Hematopoietic multipotent progenitor cell treated with erythropoietin and hydrocortisone succinate and interleukin-3 and kit ligand, for 15 days (in vitro differentiated cells): ENCODE measurements at places on chromosomes 16 and 17.

DNA sequence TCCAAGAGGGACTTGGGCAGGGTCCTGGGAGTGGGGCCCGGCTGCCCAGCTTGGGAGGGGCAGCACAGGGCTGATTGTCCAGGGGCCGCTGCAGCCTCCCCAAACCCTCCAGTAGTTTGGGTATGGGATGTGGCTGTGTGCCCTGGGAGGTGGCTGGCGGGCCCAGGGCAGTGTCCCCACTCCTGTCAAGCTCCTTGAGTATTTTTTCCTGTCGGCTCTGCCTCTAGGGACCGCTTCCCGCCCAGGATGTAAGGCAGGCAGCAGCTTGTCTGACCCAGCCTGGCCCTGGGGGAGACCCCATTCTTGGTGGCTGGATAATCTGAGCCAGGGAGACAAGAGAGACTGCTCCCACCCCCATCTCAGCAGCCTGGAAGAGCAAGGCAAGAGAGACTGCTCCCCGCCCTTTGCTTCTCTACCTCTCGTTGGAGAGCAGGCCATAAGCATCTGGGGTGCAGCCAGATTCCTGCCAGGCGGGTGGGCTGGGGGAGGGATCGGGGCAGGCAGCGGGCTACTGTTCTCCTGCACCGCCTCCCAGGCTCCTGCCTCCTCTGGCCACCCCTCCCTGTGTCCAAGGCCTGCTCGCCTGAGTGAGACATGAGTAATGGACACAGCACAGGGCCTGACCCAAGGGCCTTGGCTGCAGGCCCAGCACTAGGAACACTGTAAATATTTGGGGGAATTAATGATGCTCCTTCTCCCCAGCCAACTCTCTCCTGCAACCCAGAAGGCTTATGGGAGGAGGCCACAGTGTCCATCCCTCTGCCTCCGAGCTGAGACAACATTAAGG is 18.4 kb upstream of the ITGA3 start:
- no peak for DNase-seq

GRCh38 chr17:61479493-61480413 is 27.5 kb downstream of the TBX4 start:
- no peak for DNase-seq

DNA sequence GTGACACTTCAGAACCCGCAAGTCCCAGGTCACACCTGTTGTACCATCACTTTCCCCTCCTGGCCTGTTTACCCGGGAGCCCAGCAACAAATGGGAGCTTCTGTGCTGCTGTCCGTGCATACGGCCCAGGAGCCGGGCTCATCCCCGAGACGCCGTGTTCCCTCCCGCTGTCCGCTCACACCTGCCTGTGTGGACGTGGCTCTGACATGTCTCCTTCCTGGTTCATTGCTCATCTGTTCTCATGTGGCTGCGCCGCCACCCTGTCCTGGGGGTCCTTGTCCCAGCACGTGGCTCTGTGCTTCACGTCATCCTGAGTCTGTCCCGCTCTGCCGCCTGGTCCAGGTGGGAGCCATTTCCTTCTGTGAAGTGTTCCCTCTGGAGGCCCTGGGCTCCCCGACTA is 37.9 kb downstream of the TBCD start:
- DNase-seq = no peak

- DNase-seq = no peak
Observed at GRCh38 chr16:85220125-85220839, 108.0 kb upstream of the CIBAR2 start.

GRCh38 chr17:3048727-3049471 is 14.5 kb downstream of the OR1D5 start:
- peak; percentile 72 for DNase-seq

DNA sequence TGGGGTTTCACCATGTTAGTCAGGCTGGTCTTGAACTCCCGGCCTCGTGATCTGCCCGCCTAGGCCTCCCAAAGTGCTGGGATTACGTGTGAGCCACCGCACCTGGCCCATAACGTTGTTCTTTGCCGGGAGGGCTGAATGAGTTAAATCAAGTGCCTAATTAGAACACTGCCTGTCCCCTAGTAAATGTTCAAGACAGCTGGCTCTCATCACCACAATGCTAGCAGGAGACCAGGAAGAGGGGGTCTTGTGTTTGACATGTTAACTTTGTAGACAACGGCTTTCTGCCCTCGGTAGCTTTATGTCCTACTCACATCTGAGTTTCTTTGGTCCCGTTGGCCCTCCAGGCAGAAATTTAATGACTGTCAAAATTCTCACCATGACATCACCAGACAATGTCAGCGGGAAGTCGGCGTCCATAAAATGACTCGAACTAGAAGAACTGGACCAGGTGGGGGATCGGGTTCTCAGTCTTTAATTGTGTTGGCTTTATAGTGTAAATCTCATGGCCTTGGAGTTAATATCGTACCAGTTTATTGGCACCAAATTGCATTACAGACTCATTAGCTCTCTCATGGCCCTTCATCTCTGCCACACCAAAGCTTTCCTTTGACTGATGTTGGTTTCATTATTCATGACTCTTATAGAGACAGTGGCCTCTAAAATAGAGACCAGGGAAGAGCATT is 11.4 kb upstream of the ITPRIPL2 start:
- DNase-seq = no peak

GRCh38 chr17:34895383-34895782 is 65.9 kb downstream of the CCT6B start:
- DNase-seq = no peak

GRCh38 chr17:75486151-75486550 is 29.2 kb downstream of the CASKIN2 start:
- no peak for DNase-seq

DNA sequence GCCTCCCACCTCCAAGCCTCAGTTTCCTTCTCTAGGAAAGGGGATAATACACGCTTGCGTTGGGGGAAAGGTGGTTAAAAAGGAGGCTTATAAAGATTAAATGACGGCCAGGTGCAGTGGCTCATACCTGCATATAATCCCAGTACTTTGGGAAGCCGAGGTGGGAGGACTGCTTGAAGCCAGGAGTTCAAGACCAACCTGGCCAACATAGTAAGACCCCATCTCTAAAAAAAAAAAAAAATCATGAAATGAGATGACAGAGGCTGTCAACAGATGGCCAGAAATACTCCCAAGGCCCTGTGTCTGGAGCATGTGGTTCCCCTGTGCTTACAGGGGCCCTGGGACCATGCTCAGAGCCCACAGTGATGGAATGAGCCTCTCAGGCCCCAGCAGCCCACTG is 30.4 kb downstream of the RTN4RL1 start:
- DNase-seq = no peak

DNA sequence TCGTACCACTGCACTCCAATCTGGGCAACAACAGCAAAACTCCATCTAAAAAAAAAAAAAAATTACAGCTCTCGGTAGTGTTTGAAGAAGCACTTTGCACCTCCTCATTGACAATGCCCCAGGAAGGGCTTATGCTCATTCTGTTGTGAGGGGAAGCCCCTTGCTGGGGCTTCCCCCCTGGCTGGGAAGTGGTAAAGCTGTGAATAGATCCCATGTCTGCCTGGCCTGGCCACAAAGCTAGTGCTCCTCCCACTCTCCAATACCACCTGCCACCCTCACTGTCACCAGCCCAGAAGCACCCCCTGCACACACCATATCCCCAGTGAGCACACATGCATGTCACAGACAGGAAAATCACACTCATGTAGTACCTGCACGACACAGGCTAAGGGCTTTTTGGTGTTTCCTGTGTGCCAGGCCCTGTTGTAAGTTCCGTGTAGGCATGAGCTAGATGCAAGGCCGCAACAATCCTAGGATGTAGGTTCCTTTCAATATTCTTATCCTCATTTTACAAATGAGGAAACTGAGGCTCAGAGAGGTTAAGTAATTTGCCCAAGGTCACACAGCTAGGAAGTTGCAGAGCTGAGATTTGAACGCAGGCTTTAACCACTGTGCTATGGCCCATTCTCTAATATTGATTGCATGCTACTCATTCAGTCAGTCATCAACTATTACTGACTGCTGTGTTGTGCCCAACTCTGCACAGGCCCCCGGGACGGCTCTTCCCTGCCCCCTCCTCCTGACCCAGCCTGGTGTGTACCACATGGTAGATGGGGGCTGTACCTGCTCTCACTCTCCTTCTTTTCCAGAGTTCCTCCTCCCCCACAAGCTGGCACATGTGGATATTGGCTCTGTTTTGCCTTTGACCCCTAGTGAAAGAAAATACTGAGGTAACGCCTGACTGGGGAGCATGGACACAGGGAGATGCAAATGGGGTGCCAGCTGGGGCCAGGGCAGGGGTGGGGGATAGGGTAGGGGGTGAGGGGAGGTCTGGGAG is 11.9 kb upstream of the COL1A1 start:
- DNase-seq = no peak

DNA sequence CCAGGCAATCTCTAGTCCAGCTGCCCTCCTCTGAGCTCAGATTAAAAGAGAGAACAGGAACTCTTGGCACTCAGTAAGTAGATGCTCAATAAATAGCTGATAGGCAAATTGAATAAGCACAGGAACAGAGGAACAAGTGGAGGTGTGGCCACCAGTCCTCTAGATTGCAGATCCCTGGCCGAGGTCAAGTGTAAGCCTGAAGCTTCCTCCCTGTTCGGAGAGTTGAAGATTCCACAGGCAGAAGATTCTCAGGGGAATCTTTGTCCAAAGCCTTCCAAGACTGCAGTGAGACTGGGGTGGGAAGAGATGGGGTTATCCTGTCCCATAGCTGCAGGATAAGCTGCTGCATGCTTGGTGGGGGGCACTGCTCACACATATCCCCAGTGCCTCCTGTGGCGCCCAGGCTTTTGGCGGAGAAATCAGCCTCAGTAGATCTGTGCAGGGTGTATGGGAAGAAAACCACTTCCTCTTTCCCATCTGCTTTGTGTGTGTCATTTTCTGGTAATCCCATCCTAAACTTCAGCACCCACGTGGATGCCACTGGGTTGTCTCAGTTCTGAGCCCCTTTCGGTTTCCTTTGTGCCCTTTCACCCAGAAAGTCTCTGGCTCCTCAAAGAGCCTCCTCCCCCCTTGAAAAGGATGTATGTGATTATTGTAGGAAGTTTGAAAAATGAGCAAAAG is 12.1 kb downstream of the CD300A start:
- DNase-seq = no peak

- DNase-seq = no peak
Observed at GRCh38 chr16:30069611-30070462, 4.3 kb downstream of the ALDOA start.

GRCh38 chr17:21025451-21025850 is 17.4 kb downstream of the USP22 start:
- DNase-seq = no peak

GRCh38 chr16:57283214-57283958 is 1.1 kb downstream of the PLLP start:
- no peak for DNase-seq

DNA sequence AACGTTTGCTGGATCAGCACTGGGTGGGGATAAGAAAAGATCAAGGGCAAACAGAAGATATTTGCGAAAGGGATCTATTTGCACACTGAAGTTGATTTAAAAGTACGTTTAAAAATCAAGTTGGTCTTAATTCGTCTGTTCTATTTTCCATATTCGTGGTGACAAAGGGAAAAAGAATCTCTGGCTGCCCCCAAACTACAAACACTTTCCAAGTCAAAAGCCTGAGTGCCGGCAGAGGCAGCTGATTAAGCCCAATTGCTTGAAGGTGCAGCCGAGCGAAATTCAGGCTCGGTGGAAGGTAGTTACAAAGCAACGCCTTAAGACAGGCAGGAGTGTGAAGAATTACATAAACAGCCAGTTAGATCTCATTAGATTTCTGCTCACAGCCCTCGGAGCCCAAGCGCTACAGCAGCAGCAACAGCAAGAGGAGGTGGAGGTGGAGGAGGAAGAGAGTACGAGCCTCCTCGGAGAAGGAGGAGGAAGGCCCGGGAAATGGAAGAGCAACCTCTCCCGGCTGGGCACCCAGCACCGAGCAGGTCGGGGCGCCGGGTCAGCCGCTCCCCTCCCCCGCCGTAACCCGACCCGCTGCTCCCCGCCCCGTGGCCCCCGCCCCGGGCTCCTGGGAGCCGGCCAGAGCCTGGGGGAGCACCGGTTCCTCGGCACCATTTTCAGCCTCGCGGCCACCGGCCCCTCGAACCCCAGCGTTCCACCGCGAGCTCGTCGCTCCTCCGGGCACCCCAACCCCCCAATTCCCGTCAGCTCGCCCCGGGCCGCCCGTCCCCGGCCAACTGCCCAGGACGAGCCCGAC is 890 bp downstream of the TOB1 start:
- peak; percentile 57 for DNase-seq

DNA sequence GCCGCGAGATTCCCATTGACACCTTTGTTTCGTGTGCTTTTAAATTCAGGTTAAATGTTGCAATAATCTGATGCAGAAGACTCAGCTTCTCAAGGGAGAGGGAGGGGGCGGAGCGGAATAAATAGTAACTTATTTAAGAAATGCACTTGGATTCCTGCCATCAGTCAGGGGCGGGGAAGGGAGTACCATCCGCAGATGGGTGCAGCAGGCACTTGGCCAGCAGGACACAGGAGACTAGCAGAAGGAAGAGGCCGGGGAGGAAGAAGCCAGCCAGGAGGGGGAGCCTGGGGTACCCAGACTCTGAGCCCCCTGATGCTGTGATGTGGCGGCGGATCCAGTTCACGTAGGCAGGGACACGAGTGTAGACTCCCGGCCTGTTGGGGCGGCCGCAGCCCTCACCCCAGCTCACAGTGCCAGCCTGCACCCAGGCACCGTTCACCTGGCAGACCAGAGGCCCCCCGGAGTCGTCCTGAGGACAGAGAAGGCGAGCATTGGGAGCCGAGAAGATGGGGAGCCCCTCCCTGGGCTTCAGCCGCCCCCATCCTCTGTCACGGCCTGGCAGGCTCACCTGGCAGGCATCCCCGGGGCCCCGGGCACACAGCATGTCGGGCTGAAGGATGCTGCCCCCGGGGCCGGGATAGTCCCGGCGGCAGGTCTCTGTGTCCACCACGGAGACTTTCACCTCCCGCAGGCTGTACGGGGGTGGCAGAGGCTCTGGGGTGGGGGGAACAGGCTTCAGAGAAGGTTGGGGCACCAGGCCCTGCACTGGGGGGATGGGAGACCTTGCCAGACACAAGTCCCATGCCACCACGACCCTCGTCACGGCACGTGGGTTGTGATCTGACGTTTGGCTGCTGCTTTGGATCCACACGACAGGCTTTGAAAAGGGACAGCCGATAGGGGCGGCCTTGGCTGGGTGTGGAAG is 3.2 kb downstream of the TPSG1 start:
- peak; percentile 16 for DNase-seq

DNA sequence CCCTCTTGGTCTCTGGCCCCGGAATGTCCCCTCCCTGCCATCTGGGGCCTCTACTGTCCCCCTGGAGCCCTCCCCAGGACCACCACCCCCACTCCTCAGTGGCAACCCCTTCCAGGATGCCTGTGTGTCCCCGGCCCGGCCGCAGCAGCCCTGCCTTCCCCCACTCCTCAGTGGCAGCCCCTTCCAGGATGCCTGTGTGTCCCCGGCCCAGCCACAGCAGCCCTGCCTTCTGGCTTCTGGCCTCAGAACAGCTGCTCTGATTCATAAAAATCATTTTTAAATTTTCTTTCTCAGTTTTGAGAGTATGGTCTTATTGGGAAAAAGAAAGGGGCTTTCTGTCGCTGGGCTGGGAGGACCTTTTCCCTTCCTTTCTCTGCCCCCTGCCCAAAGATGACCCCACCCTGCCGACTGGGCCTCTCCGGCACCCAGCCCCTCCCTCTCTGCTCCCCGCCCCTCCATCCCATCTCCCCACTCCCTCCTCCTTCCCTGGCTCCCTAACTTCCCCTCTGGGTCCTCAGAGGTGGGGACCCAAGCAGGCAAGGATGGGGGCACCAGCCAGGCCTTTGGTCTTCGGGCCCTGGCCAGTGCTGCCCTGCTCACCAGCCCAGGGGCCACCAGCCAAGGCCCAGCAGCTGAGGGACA is 40.5 kb downstream of the BAHCC1 start:
- DNase-seq = no peak
